ENCODE measurements at places on chromosomes 3 and 15.

DNA sequence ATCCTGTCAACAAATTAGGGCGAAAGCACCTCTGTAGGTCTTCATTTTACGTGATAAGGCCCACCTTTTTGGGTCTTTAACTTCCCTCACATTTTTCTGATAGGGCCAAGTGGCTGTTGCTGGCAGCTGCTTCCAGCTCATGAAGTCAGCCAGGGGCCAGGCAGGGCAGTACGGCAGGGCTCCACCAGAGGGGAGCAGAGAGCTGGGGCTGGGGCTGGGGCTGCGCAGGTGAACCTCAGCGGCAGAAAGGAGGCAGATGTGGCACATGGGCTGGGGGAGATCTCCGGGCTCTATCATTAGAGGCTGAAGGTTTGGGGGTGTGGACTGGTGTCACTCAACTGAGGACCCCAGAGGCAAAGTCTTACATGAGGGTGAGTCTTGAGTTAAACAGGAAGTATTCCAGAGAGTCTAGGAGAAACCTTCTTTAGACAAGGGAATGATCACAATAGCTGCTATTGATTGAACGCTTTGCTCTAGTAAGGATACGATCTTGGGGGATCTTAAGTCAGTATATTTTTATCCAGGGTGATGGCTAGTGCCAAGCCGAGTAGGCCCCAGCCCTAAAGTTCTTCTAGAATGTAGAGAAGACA is 62.8 kb upstream of the MEX3B start:
- no peak for DNase-seq

- no peak for DNase-seq
Observed at GRCh38 chr3:146380046-146380445, 89.3 kb downstream of the PLSCR2 start.

- no peak for DNase-seq
Observed at GRCh38 chr15:40845511-40846284, 1.9 kb downstream of the SPINT1 start.

DNA sequence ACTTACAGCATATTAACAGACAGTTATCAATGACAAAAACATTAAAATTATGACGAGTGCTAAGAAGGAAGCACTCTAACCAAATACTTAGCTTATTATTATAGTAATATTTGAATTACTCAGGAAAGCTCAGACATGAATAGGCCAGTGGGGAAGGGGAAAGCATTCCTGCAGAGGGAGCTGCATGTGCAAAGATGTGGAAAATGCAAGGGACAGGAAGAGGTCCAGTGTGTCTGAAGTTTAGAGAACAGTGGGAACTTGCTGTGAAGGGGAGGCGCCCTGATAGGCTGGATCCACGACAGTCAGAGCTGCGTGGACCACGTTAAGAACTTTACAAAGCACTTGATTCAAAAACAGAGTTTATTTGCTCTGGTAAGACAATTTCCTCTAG is 1.2 kb upstream of the SPICE1 start:
- DNase-seq, result no peak

- no peak for DNase-seq
Observed at GRCh38 chr3:45171283-45171682, 25.1 kb upstream of the CDCP1 start.

DNA sequence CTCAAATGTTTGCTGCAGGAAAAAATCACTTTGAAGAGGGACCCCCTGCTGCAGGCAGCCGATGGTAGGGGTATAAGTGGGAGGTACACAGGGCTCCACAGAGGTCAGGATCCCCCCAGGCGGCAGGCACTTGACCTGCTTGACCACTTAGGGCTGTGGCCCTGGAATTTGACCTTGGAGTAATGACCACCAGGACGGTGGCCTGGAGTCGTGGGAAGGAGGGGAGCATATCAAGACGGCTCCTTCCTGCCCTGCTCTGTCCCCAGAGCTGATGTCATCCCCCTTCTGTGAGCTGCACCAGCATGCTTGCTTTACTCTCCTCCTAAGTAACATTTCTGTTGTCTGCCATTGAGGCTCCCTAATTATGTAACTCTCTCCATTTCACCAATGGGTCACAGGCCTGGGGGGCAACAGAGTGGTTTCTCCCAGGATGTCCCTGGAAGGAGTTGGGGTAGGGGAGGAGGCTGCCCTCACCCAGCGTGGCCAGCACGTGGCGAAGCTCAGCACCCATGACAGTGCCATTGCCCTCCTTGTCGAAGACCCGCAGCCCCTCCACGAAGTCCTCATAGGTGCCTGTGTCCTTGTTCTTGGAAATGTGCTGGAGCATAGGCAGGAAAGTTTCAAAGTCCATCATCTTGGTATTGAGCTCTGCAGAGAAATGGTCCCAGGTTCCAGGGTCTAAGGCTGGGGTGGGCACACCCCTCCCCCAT is 4.1 kb downstream of the MYL3 start:
- no peak for DNase-seq

DNA sequence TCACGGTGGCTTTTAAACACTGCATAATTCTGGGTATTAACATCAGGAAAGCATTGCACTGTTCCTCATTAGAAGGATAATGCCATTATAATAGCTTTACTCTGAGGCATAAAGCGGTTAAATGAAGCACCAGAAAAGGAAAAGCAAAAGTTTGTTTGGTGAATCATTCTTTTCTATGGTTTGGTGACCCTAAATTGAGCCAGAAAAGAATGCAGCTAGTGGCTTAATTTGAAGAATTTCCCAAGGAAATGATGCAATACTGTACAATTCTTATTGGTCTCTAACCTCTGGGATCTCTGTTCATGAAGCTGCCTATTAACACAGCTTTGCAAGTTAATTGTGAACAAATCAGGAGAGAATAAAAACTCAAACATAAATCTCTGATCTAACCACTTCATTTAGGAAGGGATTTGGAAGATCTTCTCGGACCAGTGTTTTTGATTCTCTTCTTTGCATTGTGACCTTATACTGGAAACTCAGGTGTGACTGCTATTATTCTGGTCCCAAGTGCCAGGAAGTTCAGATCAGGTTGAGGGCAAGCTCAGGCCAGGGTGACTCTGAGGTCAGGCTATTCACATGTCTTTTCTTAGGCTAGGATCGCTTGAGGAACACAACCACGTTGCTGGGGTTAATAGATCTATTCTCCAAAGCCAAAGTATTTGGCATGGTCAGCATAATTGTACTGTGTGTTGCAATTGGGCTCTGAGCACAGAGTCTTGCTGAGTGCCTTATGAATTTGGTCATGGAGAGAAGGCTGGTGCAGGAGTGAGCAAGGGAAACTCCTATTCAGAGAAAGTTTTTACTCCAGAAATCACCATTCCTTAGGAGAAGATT is 11.3 kb upstream of the DLG1 start:
- DNase-seq, result no peak

DNA sequence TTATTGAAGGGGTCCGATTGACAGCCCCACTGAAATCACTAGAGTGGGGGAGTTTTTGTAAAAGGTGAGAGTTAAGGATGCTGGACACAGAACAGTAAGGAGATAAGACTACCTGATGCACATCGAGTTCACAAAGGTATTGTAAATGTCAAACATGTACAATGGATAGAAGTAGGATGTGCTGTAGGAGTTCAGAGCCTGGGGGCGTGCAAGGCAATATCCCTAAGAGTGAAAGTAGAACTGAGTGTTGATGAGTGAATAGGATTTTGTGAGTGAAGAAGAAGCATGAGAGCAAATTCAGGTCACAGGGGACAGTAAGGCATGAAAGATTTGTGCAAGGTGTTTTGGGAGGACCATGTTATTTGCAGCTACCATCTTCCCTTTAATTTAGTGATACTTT is 21.5 kb downstream of the DOCK3 start:
- DNase-seq, result no peak

DNA sequence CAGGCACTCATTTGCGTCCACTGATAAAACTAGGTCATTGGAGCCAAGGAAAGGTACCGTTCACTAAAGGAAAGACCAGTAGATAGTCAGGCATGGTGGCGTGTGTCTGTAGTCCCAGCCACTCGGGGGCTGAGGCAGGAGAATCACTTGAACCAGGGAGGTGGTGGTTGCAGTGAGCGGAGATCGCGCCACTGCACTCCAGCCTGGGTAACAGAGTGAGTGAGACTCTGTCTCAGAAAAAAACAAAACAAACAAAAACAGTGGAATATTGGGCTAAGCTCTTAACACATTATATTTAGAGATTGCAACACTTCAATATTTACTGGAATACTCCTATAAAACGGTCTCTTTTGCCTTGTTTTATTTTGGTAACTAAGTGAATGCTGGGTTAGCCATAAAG is 17.4 kb downstream of the MAP2K1 start:
- DNase-seq, result no peak

DNA sequence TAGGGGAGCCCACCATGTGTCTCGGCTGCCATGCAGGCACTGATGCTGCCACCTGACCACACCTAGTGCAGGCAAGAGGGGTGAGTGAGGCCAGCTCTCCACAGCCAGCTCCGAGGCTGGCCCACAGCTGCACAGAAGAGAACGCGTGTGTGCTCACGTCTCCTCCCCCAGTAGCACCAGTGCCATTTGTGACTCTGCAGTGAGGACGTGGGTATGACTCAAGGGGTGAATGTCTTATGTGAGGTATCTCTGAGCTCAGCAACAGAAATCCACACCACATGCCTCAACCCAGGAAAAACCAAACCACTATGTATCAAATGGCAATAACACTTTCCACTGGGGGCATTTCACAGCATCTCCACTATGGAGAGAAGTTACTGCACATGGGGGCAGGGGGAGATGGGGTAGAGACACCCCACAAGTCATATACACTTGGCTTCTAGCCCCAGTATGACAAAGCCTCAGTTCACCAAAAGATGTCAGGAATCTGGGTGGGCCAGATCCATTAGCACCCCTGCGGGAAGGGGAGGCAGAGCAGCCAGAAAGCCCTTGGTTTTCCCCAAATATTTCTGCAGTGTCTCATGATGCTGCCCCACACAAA is 87.6 kb downstream of the LRIG1 start:
- no peak for DNase-seq

DNA sequence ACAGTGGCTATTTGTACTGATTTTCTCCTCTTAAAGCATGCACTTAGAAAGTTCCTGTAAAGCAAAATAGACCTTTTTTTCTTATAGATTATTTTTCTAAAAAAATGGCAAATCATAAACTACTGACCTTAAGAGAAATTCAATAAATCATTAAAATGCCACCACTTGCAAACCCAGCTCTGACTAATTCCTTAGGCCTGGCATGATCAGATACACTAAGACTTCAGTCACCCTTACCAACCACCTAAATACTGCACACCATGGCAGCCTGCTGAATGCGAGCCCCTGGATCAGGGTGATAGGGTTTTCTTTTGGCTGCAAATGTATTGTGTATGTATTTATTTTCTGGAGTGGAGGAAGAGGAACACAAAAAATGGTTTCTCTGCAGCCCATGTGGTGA is 370.6 kb upstream of the TBL1XR1 start:
- no peak for DNase-seq

DNA sequence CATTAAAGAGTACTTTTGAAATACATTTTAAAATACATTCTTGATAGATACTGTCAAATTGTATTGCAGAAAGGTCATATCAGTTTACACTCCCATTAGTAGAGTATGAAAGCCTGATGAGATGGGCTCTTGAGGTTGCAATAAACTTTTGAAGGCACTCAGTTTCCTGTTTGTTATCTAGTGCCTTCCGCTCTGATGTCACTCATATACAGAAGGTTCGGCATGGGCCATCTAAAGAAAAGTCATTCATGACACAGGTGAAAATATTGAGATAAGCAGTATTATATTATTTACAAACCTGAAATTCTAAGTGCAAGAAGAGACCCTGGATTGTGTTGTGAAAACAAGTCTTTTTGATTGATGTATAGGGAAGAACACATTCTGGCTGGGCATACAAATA is 36.5 kb upstream of the DENND4A start:
- no peak for DNase-seq

GRCh38 chr3:106257172-106257571 is 388.4 kb upstream of the CBLB start:
- DNase-seq, result no peak

DNA sequence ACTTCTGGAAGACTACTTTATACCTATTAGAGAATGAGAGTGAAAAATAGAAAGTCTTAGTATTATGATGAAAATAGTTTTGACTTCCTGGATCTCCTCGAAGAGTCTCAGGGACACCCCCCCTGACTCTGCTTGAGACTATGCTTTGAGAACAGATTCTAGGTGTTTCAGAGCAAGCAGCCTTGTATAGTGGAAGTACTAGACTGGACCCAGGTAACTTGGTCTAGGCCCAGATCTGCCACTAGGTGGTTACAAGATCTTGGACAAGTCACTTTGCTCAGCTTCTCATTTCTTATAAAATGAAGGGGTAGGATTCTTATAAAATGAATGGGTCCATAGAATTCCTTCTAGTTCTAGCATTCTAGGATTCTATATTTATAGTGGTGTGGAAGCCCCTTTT is 9.1 kb downstream of the ABHD5 start:
- DNase-seq, result no peak

DNA sequence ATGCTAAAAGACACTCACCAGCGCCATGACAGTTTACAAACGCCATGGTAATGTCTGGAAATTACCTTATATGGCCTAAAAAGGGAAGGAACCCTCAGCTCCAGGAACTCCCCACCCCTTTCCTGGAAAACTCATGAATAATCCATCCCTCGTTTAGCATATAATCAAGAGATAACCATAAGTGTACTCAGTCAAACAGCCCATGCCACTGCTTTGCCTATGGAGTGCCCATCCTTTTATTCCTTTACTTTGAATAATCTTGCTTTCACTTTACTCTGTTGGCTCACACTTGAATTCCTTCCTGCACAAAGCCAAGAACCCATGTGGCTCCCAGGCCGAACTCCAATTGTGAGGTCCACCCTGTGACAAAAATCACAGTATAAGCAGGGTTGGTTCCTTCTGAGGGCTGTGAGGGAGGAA is 19.1 kb upstream of the FSTL1 start:
- no peak for DNase-seq

DNA sequence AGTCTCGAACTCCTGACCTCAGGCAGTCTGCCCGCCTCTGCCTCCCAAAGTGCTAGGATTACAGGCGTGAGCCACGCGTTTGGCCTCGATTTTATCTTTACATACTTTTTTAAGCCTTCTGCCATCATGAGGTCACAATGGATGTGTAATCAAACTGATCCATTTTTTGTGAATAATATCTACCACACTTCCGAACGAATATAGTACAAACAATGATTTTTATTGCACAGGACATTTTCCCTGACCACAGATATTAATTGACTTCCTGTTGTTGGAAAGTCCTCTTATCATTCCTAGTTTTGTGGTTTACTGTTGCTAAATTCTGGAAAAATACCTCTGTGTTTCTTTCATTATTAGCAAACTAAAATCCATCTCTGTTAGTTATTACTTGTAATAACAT is 68.9 kb downstream of the MINDY2 start:
- no peak for DNase-seq

- no peak for DNase-seq
Observed at GRCh38 chr3:184466413-184466960, 86.6 kb downstream of the CHRD start.
